AG10803 (cell line): ENCODE measurements at places on chromosomes 6 and 20.
A peak's percentile ranks its signal among the peaks of the same experiment; 100 is the strongest.

DNA sequence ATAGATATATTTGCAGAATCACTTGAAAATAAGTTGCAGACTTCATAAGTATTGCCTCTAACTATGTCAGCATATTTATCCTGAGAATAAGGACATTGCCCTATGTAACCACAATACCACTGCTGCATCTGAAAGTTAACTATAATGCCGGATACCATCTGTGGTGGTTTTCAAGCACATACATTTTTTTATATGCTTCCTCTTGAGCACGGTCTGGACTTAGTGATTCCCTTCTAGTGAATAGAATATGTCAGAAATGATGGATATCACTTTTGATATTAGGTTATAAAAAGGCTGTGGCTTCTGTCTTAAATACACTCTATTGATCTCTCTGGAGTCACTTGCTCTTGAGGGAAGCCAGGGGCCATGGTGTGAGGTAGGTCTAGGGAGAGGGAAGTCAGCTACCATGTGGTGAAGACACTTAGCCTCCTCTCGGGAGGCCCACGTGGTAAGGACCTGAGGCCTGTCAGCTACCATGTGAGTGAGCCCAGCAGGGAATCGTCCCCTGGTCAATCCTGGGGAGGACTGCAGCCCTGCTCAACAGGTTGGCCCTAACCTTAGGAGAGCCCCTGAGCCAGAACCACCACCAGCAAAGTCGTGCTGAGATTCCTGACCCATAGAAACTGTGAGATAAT, 57.5 kb downstream of the CCDC170 start:
- no peak for DNase-seq

DNA sequence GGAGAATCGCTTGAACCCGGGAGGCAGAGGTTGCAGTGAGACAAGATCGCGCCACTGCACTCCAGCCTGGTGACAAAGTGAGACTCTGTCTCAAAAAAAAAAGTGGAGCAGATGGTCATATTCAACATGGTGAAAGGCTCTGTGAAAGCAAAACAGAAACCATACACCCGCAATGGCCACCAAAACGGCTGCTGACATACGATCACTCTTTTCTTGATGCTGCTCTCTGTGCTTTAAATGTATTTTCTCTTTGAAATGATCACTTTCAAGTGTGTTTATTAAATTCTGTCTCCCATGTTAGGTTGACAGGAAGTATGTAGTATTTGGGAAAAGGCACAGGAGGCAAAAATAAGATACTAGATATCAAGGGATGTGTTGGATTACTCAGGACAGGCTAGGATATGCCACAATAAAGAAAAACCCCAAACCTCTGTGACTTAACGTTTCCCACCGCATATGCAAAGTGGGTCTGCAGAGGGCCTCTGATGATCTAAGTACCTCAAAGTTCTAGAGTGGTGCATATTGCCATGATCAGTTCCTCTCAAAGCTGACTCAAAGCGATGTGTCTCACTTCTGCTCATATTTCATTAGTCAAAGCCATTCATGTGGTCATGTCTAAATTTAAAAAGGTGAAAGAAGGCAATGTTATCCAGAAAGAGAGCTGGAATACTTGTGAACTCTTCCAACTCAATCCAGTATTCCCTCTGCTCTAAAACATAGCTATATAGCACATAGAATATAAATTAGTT, 155.1 kb upstream of the SOX4 start:
- no peak for DNase-seq

GRCh38 chr6:61989616-61990015, 296.4 kb downstream of the KHDRBS2 start:
- DNase-seq: no peak

- peak; percentile 52 for DNase-seq
Observed at GRCh38 chr6:35128496-35128895, 12.6 kb downstream of the TCP11 start.

- peak; percentile 51 for DNase-seq
Observed at GRCh38 chr6:54072635-54073313, 38.5 kb upstream of the MLIP start.

GRCh38 chr20:1509237-1509636, 18.0 kb upstream of the SIRPB2 start:
- peak; percentile 46 for DNase-seq

DNA sequence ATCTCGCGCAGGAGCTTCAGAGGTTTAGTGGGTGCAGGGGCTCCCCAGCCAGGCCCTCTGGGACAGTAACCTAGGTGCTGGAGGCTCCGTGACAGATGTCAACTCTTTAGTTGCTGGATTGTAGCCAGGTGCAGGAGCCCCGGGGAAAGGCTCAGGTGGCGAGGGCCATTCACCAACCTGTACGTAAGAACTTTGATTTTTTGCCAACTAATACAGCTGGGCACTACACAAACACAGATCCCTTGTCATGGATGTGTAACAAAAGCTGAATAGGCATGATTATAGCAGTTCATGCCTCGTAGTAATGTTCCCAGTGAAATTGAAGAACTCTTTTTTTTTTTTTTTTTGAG, 82.6 kb downstream of the CDC5L start:
- no peak for DNase-seq

- DNase-seq: no peak
Observed at GRCh38 chr6:86107985-86108384, 465.3 kb upstream of the SYNCRIP start.
